ENCODE measurements at places on chromosomes 7 and 10.

- DNase-seq: no peak
Observed at GRCh38 chr10:46310851-46311250, 24.1 kb downstream of the ANTXRL start.

GRCh38 chr7:142754681-142755575 is 5.7 kb downstream of the PRSS1 start:
- DNase-seq: no peak

DNA sequence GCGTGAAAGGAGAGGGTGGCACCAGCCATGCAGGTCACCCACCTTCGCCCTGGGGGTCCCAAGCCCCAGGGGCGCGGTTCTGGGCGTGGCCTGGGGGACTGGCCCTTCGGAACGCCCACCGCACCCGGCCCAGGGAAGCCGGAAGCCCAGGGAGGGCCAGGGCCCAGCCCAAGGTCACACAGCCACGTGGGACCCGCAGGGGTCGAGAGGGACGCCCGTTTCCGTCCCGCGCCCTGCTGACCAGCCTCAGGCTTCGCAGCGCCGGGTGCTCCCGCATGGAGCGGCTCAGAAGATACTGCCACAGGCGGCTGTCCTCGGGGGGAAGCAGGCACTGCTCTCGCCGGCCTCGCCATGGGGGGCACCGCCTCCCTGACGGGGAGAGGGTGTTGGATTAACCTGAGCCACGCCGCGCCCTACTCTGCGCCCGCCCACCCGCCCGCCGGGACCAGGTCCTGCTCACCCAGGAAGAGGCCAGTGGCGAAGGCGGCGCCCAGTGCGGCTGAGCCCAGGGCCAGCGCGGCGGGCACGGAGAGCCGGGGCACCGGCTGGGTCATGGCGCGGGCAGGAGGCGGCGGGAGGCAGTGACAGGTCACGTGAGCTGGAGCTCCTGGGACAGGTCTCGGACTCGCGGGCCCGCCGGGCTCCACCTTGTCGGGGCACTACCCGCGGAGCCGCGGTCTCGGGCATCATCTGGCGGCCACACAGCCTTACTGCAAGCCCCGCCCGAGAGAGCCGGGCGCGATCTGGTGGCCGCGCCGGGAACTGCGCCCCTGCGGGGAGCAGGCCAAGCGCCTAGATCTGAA is at the start of gene COMTD1:
TSS of gene COMTD1 (minus strand) at position 583 of the 803 bp plus-strand sequence. CDS start at position 554, 29 bp downstream.
- DNase-seq: peak; percentile 93

- DNase-seq: no peak
Observed at GRCh38 chr10:26335574-26336093, 102.5 kb upstream of the APBB1IP start.

DNA sequence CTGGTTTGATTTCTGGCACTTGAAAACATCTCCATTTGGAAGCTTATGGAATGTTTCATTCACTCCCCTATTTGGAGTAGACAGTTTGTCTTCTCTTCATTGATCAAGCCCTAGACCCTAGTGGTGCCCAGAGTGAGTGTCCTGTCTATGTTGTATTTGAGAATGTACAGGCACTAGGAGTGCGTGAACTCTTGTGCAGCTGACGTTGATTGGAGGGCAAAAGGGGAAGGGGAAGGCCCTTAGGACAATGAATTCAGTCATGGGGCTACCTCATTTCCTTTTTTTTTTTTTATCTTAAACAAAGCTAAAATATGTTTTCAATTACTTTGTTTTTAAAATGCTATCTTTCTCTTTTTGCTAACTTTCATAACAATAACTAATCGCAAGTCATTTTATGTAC is 66.5 kb downstream of the ADD3 start:
- no peak for DNase-seq

GRCh38 chr10:127243490-127244272 is 47.3 kb upstream of the INSYN2A start:
- DNase-seq: peak; percentile 9

DNA sequence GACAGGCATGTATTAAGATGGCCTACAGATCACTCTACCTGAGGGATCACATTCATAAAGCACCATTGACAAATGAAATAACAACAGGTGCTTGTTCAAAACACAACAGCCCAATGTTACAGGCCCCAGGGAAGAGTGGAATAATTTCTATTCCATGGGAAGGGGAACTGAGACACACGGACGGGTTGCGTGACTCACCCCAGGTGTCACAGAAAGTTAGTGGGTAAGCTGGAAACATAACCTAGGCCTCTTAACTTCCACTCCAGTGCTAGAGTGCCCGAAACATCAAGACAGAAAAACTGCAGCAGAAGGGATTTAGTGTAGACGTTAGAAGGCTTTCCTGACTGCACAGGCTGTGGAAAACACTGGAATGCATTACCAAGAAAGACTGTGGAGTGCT is 48.3 kb downstream of the SLC37A3 start:
- no peak for DNase-seq

DNA sequence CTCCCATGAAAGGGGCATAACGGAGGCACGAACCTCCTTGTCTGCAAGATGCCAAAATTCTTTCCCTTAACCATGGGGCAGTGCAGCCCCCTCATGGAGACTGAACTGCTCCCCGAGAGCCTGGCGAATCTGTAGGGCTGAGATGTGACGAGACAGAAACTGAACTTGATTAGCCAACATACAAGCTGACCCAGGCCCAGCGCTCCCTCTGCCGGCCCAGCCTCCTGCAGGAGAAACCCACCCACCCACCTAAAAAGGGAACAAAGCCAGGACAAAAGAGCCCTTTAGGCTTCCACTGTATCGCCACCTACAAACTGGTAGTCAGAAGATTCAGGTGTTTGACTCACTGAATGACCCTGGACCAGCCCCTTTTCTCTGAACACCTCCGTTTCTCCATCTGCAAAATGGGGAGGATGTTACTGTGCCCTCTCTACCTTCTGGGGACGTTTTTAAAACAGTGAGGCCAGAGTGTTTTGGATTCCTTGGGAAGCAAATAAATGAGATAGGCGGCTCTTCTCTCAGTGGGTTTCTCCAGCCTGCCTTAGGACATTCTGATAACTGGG is 58.4 kb downstream of the C10orf105 start:
- no peak for DNase-seq

DNA sequence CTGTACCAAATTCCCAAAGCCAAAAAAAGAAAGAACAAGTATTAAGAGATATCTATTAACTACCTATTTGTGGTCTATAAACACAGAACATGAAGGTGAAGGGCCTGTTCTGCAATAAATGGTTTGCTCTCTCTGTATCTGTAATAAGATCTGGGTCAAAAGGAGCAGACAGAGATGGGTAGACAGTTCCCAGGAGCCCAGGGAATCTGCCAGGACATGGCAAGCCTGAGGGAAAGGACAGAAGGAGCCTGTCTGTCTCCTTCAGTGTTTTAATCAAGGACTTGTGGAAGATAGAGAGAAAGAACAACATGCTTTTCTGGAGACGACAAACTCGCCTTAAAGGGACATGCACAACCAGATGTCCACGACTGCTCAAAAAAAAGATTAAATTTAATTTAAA is 165.7 kb downstream of the ELMO1 start:
- DNase-seq: no peak

DNA sequence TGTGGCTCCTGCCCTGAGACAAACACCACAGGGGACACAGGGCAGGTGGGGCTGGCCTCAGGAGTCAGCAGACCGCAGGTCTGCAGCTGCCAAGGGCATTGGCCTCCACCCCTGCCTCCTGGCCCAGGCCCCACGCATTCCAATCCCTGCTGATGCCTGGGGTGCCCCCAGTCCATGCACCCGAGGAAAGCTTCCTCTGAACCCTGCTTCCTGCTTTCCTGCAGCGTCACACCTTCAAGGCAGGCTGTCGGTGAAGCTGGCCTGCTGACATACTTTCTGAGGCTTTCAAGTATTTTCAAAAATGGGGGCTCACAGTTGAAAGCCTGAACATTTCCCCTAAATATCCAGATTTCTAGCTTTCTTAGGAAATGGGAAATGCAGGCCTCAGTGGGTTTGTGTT is 22.5 kb upstream of the ANTXRL start:
- no peak for DNase-seq

GRCh38 chr10:100987685-100988049 is 324 bp downstream of the TWNK start:
- DNase-seq: no peak

DNA sequence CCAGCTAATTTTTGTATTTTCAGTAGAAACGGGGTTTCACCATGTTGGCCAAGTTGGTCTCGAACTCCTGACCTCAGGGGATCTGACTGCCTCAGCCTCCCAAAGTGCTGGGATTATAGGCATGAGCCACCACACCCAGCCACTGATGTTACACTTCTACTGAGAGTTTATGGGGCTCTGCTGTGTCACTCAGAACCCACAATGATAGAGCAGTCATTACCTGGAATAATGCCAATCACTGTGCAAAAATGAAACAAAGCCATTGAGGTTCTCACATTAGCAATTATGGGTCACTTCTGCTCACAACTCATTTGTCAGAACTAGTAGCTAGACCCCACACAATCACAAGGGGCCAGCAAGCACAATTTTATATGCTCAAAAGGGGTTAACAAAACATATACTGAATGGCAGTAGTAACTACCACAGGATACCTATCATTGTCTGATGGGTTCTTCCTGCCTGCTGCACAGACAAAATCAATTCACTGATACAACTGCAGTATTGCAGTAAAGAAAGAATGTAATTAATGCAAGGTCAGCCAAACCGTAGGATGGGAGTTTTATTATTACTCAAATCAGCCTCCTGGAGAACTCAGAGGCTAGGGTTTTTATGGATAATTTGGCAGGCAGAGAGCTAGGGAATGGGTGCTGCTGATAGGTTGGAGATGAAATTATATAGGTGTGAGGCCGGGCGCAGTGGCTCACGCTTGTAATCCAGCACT is 72.1 kb upstream of the TRIM24 start:
- no peak for DNase-seq
